Activated T-cell treated with anti-CD3 and anti-CD28 coated beads for 4 hours (primary cell): ENCODE measurements at places on chromosomes 3 and 15.

GRCh38 chr15:95598251-95598855 lies 732.1 kb upstream of the NR2F2 start:
- DNase-seq = no peak

DNA sequence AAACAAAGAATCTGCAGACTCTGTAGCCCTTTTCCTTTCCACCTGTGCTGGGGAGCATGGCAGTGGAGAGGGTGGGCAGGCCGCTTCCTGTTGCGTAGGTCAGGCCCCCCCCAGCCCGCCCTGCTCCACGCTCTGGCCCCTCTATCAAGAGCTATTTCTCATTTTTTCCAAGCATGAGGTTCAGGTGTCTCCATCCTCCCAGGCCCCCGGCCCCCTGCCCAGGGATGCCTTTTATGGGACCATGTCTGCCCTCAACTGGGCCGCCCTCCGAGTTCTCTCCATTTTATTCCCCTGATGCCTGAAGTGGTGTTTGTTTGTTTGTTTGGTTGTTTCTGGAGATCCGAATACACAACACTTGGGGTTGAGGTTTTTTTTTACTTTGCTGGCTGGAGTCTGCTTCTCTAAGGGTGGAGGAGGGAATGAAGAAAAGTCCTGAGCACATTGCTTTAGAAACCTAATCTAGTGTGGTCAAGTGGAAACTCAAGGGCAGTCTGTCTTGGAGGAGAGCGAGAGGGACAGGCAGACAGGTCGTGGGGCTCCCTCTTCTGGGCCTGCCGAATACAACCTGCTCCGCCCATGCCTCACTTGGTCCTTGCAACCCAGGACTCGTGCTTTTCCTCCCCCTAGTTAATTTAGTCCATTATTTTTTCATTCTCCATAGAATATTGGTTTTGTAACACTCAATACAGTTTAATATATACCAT lies 176.5 kb upstream of the LYSMD4 start:
- DNase-seq = no peak

- DNase-seq = no peak
Measured at GRCh38 chr15:34109797-34110663, 8.1 kb downstream of the PGBD4 start.

DNA sequence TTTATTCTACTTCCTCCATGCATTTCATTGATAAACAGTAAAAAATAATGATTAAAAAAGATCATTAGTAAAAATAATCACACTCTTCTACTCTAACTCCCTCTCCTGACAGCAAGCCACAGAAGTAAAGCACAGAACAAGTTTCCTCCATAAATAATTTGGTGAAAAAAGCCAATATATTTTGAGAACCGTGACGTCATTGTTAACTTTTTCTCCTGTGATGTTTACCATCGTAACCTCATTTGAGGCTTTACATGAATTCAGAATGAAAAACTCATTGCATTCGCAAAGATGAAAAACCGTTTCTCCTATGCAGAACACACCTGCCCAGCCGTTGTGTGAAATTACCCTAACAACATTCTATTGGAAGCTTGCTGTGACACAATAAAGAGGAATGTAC lies 120.7 kb downstream of the NSUN3 start:
- no peak for DNase-seq

- DNase-seq = no peak
Measured at GRCh38 chr3:115281697-115282675, 134.9 kb upstream of the ZBTB20 start.

DNA sequence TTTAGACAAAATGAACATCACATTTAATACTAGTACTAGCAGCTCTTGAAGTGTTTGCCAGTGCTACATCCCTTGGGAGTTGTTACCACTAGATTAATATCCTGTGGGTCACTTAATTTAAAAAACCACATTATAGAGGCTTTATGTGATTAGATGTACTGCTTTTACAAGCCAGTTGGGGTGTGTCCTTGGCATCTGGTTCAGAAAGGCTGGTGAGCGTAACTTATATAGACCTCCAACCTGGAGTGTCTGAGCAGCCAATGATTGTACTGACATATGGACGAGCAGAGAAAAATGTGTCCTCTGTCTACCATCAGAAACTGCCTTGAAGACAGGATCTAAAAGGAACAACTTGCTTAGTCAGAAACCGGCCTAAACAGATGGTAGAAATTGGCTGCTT lies 306.2 kb upstream of the ATP11B start:
- DNase-seq = no peak

DNA sequence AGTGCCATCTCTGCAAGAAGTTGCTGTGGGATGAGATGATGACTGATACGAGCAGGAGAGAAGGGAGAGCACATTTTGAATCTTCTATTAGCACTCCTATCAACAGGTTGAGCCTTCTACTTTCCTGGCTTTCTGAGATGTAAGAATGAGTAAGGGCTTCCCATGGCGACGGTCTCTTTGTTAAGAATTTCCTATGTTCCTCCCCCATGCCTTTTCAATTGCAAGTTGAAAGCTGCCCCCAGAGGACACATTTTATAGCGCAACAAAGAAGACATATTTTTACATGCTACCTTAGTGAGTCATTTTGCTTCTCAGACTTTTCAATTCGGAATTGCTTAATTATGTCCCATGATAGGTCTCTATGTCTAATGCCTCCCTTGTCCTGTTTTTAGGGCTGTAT lies 71.3 kb upstream of the LRTM1 start:
- DNase-seq = no peak

- DNase-seq = no peak
Measured at GRCh38 chr15:55007561-55007960, 189.2 kb downstream of the RSL24D1 start.

DNA sequence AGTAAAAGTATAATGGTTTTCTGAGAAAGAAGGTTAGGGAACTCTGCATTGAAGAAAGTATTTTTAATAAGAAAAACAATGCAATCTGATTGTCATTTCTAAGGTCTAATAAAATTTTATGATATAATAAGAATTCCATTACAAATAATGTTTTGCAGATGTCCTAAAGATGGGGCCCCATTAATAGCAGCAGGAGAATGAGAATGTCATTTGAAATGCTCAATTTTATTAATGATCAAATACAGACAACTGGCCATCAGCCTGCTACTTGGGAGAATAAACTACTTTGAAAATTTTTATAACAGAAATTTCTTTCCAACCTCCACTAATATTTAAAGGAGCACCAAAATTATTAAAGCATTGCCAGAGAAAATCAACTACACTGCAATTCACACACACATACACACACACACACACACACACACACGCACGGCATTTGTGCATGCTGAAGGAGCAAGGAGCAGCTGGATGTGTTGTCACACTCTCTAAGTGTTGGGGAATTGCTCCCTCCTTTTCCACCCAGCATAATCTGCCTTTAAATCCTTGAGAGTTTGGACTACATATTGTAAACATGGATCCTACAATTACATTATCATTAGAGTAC lies 109.5 kb downstream of the THRB start:
- DNase-seq = no peak

- DNase-seq = no peak
Measured at GRCh38 chr15:55522742-55523450, 14.9 kb upstream of the DNAAF4 start.

DNA sequence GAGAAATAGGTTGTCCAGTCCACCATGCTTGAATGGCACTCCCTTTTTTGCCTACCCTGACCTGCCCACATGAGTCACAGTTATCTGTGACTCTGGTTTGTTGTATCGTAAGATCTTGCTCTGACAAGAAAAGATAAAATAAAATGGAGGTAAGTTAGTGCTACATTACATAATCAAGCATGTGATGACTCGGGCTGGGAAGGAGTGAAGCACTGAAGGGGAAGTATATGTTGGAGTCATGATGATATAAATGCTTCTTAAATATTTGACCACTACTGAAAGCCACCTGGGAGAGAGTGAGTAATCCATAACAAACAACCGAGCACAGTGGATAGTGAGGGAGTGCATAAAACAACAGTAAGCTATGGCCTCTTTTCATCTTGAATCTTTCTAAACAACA lies 124.4 kb downstream of the SHOX2 start:
- no peak for DNase-seq

DNA sequence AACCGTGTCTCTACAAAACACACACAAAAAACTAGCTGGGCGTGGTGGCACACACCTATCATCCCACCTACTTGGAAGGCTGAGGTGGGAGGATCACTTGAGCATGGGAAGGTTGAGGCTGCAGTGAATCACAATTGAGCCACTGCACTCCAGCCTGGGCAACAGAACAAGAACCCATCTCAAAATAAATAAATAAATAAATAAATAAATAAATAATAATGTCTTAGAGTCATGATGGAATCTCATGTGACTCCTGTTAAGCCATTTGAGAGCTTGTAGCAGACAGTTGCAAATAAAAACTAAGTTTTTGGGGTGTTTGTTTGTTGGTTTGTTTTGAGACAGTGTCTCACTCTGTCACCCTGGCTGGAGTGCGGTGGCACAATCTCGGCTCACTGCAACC lies 33.2 kb downstream of the SLC12A1 start:
- DNase-seq = no peak

GRCh38 chr3:60803216-60804173 lies 447.8 kb downstream of the FHIT start:
- DNase-seq = no peak

DNA sequence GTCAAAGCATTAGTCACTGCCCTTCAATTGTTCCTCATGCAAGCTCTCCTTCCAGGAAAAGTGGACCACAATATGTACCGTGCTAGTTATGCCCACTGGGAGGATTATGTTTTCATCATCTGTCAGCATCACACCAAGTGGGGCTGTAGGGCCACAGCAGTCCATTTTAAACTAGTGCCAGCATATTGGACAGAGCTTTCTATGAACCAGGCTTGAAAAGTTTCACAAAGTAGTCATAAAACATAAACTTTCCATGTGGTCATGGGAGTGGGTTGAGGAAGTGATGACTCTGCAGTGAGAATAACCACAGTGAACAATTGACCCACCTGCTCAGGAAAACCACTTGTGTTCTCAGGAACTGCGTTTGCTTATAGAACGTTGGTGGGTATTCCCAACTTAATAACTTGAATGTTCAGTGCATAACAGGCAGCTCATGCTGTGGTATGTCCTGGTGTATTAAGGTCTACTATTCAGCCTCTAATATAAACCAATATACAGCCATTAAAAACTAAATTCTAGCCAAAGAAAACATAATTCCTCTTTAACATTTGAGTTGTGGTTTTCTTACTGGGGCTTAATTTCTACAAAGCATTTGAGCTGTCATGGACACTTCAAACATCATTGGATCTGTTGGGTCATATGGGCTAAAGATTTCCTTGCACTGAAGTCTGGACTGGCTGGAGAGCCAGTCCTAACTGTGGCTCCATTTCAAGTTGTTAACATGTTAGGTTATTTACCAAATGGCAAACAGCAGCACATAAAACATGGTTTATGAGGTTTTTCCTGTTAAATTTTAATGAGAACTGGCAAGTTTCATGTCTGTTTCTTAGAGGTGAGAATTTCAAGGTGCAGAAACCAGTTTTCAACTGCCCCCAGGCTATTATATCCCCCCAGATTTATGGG lies 274.1 kb downstream of the OTOL1 start:
- DNase-seq = no peak

- no peak for DNase-seq
Measured at GRCh38 chr15:90933301-90933700, 952 bp upstream of the HDDC3 start.

DNA sequence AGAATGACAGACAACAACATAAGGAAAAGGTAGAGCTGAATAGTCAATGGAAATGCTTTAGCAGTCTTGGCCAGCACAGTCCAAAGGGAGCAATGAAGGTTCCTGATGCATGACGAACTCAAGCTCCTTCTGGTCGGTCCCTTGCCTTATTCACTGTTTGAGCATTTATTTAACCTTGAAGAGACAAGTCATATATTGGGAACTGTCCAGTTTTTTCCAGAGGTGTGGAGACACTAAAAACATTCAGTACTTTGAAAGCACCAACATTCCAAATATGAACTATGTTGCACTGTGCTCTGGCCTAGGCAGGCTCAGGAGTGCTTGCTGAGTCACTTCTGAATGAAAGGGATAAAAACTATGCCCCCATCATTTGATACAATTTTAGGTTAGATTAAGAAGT lies 384.8 kb downstream of the MECOM start:
- DNase-seq = no peak

DNA sequence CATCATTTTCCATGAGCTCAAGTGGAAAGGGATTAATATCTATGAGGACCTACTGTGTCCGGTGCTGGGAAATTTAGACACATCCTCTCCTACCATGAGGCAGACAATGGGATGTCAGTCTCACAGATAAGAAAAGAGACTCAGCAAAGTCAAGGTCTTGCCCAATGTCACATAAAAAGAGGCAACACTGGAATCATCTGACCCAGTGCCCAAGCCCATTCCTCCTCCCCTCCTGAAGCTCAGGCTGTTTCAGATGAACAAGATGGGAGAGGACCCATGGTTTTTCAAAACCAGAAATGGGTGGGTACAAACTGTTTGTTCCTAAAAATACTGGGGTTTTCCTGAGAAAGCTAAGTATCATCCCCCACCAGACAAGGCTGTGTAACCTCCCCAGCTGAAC lies 22.2 kb downstream of the POC1A start:
- DNase-seq = no peak

DNA sequence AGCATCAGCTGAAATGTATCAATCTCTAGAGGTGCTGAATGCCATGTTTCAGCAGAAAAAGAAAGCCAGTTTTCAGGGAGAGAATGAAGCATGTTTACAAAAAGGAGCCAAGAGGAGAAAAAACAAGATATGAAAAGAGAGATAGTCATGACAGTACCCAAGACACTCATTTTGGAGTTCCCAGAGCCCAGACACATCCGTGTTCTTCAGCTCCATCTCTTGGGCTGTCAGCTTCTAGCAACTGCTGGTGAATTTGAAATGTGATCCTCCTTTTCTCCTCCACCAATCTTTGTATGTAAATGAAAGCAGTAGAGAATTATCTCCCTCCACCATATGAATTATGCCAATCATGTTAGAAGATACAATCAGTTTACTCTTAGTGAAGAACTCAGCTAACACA lies 93.0 kb upstream of the SLC25A36 start:
- no peak for DNase-seq

DNA sequence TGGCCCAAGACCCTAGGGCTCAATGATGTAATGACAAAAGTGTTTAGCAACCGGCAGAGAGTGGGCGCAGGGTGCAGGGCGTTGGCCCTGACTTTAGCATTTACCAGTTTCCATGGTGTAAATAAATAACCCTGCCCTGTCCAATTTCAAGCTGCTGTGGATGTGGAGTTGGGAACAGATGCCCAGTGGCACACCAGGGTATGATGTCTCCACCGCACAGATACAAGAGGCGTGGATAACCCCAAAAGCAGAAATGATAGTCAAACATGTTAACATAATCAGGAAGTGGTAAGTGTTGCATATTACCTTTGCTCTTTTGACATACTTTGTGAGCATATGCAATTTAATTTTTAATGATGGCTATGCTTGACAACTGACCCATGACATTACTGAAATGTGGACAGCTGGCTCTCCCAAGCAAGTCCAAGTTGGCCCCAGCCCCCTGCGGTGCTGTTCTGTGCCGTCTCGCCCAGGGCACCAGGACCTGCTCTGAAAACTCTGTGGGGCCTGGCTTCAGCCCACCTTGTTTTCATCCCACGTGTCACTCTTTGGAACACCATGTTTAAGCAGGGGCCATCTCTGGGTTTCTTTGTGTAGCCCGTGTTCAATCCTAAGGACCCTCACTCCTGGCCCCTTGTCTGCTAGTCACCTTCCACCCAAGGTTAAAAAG lies 10.8 kb upstream of the ANPEP start:
- DNase-seq = no peak
